Renal cortical epithelial cell (primary cell): ENCODE measurements at places on chromosomes 11 and 22.

DNA sequence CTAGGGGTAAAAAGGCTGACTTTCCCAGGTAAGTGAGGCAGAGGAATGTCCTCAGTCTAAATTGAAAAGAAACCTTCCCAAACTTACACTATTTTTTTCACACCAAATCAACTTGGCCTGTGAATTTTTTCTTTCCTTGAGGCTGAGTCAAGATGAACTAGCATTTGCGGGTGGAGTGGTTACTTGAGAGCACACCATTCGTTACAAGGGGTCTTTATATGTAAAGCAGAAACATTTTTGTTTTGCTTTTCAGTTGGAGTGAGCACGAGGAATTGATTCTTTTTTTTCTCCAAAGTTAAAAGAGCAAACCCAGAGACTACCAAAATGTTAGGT, 36.4 kb downstream of the MAML2 start:
- no peak for DNase-seq

DNA sequence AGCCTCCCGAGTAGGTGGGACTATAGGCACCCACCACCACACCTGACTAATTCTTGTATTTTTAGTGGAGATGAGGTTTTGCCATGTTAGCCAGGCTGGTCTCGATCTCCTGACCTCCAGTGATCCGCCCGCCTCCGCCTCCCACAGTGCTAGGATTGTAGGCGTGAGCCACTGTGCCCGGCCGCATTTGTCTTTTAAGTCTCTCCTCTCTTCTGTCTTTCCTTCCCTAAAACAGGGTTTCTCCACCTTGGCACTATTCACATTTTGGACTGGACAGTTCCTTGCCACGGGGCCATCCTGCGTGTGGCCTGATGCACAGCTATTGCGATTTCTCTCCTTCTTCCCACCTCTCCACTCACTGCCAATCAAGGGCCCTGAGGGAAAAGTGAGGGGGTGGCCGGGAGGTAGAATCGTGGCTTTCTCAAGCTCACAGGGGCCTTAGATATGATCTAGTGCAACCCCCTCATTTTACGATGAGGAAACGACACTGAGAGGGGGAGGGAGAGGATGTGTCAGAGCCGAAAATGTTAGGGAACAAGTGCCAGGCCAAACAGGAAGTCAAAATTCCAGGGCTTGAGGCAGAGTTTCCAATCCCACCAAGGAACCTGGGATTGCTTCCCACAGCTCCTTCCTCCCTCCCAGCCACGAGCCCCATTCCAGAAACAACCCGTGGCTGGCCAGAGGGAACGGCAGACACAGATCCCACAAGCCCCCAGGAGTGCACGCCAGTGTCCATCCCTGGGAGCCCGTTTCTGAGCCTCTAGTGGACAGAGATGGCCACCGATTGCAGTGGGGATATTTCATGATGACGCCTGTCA, 21.2 kb downstream of the SCGB1A1 start:
- DNase-seq, result no peak

GRCh38 chr11:27361649-27362431, 1.2 kb downstream of the CCDC34 start:
- DNase-seq, result peak; percentile 22

DNA sequence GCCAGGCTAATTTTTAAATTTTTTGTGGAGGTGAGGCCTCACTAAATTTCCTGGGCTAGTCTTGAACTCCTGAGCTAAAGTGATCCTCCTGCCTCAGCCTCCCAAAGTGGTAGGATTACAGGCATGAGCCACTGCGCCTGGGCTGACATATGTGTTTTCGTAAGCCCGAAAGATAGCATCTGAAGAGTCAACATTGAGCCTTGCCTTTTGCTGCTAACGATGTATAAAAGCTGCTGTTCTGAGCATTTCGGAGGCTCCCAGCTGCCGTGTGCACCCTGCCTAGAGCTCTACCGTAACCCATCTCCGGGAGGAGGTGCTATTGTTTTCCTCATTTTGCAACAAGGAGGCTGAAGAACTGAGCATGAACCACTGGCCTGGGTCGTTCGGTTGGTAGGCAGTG, 18.1 kb upstream of the PPP6R3 start:
- no peak for DNase-seq

DNA sequence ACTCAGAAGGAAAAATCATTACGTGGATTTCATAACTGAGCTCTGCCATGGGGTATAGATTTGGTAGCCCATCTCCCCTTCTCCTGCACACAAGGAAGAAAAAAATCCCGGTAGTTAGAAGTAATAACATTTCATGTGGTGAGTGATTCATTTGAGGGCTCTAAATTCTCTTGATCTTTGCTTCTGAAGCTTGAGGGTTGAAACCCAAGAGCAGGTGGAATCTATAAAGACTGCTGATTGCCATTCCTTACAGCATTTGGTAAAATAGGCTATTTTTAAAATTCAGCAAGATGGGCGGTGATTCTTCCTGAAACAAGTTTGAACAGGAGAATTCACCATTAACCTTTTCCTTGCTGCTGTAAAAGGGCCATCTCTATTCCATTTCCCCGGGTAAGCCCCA, 266.1 kb downstream of the CADM1 start:
- DNase-seq, result no peak

DNA sequence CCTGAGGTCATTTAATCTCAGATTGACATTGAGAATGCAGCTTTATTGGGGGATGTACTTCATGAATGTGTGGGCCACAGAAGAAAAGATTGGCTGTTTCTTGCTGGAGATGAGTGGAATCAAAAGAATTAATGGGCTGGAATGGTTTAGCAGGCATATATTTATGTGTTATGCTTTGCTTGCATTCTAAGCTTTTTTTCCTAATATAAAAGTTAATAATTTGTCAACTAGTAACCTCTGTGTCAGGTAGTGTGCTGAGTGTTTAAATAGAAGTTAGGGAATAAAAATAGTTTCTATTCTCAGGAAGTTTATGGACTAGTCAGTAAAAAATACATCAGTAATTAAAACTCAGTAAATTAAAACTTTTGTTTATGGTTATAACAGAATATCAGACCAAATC, 67.4 kb upstream of the PRODH start:
- DNase-seq, result peak; percentile 51

DNA sequence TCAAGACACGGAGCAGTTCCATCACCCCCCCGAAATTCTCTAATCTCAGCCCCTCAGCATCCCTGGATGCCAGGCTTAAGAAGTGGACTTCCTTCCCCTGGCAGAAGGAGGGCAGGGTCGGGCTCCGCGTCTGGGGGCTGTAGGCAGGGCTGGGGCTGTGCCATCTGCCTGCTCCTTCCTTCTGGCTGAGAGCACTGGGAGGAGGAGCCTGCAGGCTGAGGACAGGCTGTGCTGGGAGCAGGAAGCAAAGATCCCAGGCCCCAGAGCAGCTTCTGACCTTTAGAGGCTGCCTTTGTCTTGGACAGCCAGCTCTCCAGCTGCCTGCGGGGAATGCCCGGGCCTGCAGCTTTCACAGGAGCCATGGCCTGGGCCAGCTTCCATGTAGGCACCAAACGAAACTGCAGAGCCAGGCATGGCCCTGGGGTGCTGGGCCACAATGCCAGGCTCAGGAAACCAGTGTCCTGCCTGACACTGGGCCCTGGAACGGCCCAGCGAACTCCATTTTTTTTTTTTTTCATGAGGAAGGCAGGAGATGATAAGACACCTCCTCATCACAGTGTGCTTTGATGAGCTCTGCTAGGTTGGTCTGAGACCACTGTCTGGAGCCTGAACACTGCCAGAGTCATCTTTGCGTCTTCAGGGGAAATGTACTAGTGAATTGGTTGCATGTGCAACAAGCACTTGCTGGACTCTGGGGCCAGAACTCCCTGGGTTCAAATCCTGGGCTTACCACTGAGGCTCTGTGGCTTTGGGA, 67.9 kb downstream of the MCM5 start:
- DNase-seq, result peak; percentile 28

DNA sequence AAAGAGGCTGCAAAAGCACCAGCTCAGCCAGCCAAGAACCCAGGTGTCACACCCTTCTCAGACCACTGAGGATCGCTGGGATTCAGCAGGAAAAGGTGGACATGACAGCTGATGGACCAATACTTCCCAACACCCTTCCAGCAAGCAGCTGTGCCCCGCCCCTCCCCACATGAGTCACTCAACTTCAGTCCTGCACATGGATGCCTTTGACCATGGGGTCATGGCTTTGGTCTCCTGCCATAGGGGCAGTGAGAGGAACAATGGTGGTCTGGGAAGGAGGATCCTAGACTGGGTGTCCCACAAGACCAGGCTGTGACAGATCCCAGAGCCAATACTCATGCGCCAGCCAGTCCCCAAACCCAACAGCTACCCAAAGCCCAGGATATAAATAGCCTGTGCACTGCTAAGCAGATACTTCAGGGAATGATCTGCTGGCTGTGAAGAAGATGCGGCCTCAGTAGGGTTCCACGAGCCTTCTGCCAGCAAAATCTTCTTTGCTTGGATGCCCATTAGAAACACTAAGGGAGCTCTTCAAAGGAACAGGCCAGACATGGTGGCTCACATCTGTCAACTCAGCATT, 5.5 kb upstream of the RGL4 start:
- peak; percentile 38 for DNase-seq
